WTC11 (cell line): ENCODE measurements at places on chromosomes 3 and 15. TPM values are rescaled to one million over a fixed set of nuclear protein-coding genes. Genes with fewer than 3 reads are reported as not detected.

Gene MAGI1
- total RNA-seq: 53.0 to 58.2 TPM (median 54.1 TPM) in 3 replicates

Gene LSG1
- total RNA-seq: 42.9 to 45.8 TPM (median 44.1 TPM) in 3 replicates

Gene KIF9
- total RNA-seq: 4.4 to 5.8 TPM (median 5.7 TPM) in 3 replicates

Gene CGNL1
- total RNA-seq: 57.3 to 69.5 TPM (median 67.1 TPM) in 3 replicates

GRCh38 chr15:65630760-65631159, 9.0 kb downstream of the SLC24A1 start:
- peaks cover 9% of the 10 kb centered on the region; the same call in 1 of the 2 replicates for H3K4me1 ChIP-seq
- H3K27ac ChIP-seq: no peak overlapping the region
- DNase-seq: no peak
- H3K36me3 ChIP-seq: no peaks in the 10 kb centered on the region
- H3K4me3 ChIP-seq: no peak overlapping the region

DNA sequence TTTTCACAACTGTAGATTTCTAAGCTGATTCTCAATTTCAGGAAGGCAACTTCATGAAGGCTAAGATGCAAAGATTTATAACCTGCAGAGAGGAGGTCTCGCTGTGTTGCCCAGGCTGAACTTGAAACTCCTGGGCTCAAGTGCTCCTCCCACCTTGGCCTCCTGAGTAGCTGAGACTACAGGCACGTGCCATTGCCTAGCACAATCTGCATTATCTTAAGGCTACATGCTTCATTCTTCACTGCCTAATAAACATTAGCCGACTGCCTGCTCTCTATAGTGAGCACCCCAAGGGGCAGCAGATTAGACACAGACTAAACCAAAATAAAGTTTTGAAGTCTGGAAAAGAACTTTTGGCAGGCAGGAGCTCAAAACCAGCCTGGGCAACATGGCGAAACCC, 17.1 kb downstream of the CPEB1 start:
- H3K4me1 ChIP-seq: no peaks in the 10 kb centered on the region
- no peak for DNase-seq
- peaks cover 5% of the 10 kb centered on the region for H3K27me3 ChIP-seq
- no peak overlapping the region for H3K27ac ChIP-seq

DNA sequence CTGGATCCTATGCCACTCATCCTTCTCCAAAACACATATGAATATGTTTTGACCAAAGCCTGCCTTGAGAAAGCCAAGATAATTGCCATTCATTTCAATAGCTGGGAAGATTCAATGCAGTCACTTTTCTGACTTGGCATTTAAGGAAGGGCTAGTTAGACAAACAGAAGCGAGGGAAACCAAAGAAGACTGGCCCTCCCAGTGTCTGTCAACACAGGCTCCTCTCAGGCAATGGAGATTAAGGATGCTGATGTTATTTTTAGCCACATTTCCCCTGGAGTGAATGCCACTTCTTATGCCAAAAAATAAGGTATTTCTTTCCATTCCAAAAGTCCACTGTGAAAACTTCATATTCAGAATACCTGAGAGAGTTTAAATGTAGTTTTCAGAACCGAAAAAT, 101.7 kb downstream of the P3H2 start:
- H3K27ac ChIP-seq: peak overlapping the region; percentile 65; the same call in 1 of the 2 replicates
- DNase-seq: no peak
- H3K4me1 ChIP-seq: peaks cover 49% of the 10 kb centered on the region

DNA sequence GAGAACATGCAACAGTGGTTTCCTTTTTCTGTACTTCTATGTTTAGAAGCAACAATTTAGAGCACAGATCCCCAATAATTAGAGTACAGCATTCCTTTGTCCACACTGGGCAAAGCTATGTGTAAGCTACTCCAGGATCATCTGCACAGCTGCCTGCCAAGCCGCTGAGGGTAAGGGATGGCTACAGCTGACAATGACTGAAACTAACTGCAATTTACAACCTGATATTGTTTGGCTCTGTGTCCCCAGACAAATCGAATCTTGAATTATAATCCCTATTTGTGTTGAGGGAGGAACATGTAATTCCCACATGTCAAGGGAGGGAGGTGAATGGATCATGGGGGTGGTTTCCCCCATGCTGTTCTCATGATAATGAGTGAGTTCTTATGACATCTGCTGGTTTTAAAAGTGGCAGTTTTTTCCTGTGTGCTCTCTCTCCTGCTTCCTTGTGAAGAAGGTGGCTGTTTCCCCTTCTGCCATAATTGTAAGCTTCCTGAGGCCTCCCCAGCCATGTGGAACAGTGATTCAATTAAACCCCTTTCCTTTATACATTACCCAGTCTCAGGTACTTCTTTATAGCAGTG, 54.8 kb upstream of the TNFSF10 start:
- no peaks in the 10 kb centered on the region for H3K27me3 ChIP-seq
- H3K4me3 ChIP-seq: no peak overlapping the region
- H3K4me1 ChIP-seq: no peaks in the 10 kb centered on the region
- no peaks in the 10 kb centered on the region for H3K36me3 ChIP-seq

DNA sequence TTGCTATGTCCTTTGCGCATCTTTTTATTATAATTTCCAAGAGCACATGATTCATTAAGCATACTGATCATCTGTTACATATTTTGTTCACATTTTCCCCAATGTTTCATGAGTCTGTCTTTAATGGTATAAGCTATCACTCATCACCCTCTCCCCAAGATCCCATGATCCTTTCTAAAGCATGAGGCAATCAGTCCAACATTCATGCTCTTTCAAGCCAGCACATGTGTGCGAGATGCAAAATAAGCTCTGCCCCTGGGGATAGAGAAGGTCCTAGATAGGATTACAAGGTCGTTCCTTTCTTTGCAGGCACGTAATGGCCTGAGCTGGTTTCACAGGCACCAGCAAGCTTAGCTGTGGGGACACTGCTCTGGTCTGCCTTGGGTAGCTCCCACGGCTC, 32.2 kb upstream of the B3GNT5 start:
- H3K36me3 ChIP-seq: no peaks in the 10 kb centered on the region
- H3K27ac ChIP-seq: no peak overlapping the region
- DNase-seq: no peak
- peaks cover 4% of the 10 kb centered on the region; the same call in 1 of the 2 replicates for H3K4me1 ChIP-seq
